ENCODE measurements at places on chromosomes 12 and 14.

- DNase-seq, result no peak
These were observed 1.1 kb downstream of the GXYLT1 start for GRCh38 chr12:42143452-42144157.

- no peak for DNase-seq
These were observed 167.7 kb upstream of the PLXNC1 start for GRCh38 chr12:93980711-93981110.

- DNase-seq, result no peak
These were observed 118.6 kb downstream of the FUT8 start for GRCh38 chr14:65531148-65531547.

DNA sequence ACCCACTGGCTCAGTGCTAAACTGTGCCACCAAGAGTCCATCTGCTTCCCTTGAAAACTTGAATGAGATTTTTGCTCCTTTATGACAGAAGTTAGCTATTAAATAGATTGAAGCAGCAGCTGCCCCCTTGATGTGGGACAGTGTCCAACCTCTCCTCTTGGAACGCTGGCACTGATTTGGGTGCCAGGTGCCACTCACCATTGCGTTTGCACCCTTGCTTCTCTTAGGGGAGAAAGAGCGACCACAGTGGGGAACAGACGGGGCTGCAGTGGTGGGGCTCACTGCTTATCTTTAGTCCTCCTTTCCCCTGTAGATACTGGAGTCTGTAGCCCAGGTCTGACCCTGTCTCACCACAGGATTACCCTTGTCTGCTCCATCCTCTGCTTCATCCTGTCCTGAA, 9.4 kb downstream of the EP400 start:
- DNase-seq, result no peak
